ENCODE measurements at places on chromosomes 7 and 10. TPM values are rescaled to one million over a fixed set of nuclear protein-coding genes. Genes with fewer than 3 reads are reported as not detected.

The GRM8 gene
- total RNA-seq = not detected

The FGL2 gene
- 1.6 TPM for total RNA-seq

The METTL2B gene
- 8.2 TPM for total RNA-seq

The KCNH2 gene
- total RNA-seq = 2.3 TPM

DNA sequence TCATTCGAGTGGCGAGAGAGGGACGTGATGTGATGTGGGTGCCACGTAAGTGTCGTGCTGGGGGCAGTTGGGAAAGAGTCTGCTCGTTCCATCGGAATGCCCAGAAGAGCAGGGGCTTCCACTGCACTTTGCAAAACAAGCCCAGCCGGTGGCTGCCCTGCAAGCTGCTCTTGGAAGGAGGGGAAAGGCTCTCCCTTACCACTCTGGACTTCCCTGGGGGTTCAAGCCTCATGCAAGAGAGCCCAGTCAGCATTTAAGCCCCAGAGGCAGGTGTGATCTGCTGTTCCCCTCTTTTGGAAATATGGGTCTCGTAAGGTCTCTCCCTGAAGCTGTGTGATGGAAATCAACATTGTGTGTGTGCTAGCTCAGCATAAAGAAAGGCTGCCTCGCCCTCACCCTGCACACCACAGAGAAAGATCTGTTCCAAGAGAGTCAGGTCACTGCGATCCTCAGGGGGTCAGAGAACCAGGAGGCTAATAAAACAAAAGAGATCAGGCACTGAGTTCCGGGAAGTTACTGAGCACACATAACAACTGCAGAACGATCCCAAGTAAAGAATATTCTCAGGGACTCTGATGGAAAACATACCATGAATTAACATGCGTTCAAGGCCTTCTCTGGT, 212.5 kb downstream of the ADAM12 start:
- H3K4me3 ChIP-seq = no peak overlapping the region
- no peaks in the 10 kb centered on the region for H3K36me3 ChIP-seq
- H3K27me3 ChIP-seq = no peaks in the 10 kb centered on the region
- no peak for DNase-seq
- H3K4me1 ChIP-seq = no peaks in the 10 kb centered on the region
- no peak overlapping the region for H3K27ac ChIP-seq

DNA sequence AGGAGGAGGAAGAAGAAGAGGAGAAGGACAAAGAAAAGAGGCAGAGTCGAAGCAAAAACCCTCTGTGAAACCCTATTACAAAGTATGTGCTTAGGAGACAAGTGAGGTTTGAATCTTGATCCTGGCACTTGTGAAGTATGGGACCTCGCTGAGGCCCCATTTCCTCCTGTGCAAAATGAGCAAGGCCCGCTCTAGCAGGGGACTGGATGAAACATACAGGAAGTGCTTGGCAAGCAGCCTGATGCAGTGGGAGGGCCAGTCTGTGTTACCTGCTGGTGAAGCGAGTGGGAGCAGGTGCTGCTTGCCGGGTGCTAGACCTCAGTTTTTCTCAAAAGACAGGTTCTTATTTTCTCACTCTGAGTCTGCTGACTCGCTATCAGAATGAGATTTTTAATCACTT, 150.4 kb downstream of the JCAD start:
- peaks cover 5% of the 10 kb centered on the region for H3K27me3 ChIP-seq
- no peaks in the 10 kb centered on the region for H3K4me1 ChIP-seq
- peak; percentile 5 for DNase-seq
- H3K36me3 ChIP-seq = no peaks in the 10 kb centered on the region

GRCh38 chr7:121037957-121038716, 49.6 kb downstream of the CPED1 start:
- H3K27ac ChIP-seq = no peak overlapping the region
- H3K36me3 ChIP-seq = no peaks in the 10 kb centered on the region
- no peaks in the 10 kb centered on the region for H3K4me1 ChIP-seq
- DNase-seq = no peak

DNA sequence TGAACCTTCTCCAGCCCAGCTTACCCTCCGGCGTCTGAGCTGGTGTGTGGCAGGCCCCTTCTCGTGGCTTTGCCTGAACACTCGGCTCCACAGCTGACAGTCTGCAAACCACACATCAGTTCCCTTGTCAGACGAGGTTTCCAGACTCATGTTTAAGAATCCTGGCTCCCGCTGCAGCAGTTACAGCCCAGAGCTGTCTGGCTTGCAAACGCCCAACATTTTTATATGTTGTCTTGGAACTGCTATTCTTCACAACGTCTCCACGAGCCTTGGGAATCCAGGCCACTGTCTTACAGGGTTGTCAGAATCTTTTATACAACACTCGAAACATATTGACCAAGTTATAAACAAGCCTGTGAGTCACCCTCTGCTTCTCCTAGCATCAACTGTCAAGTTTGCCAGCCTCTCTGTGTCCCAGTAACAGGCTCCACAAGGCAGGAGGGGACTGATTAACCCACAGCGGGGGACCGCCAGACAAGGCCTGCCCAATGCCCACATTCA, 68.1 kb downstream of the TNS3 start:
- H3K36me3 ChIP-seq = no peaks in the 10 kb centered on the region
- H3K27me3 ChIP-seq = no peaks in the 10 kb centered on the region
- DNase-seq = no peak
- H3K4me3 ChIP-seq = no peak overlapping the region

GRCh38 chr7:130020434-130020833, 30.7 kb downstream of the ZC3HC1 start:
- H3K4me1 ChIP-seq = no peaks in the 10 kb centered on the region
- peaks cover 72% of the 10 kb centered on the region for H3K36me3 ChIP-seq
- no peak overlapping the region for H3K27ac ChIP-seq
- no peaks in the 10 kb centered on the region for H3K27me3 ChIP-seq
- DNase-seq = no peak

GRCh38 chr10:79153745-79154144, 85.0 kb downstream of the ZMIZ1 start:
- H3K27me3 ChIP-seq = no peaks in the 10 kb centered on the region
- peaks cover 31% of the 10 kb centered on the region for H3K4me1 ChIP-seq
- H3K4me3 ChIP-seq = no peak overlapping the region
- H3K27ac ChIP-seq = no peak overlapping the region

DNA sequence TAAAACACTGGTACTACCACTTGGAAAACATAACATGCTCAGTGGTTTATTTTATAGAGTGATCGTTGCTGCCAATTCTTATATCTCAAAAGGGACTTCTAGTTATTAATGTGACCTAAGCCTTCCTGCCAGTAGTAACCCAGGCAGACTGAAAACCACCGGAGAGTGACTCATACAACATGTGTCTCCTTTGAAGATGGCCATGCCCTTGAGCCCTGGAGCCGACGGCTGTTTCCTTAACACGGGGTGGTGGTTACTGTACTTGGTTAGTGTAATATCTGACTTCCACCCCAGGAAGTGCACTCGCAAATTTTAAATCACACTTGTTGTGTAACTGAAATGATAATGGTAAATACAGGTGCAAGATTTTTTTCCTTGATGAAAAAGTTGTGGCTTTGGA, 30.5 kb downstream of the JAKMIP3 start:
- H3K27ac ChIP-seq = no peak overlapping the region
- DNase-seq = no peak
- H3K27me3 ChIP-seq = peaks cover 11% of the 10 kb centered on the region
- no peaks in the 10 kb centered on the region for H3K4me1 ChIP-seq
- no peaks in the 10 kb centered on the region for H3K36me3 ChIP-seq

DNA sequence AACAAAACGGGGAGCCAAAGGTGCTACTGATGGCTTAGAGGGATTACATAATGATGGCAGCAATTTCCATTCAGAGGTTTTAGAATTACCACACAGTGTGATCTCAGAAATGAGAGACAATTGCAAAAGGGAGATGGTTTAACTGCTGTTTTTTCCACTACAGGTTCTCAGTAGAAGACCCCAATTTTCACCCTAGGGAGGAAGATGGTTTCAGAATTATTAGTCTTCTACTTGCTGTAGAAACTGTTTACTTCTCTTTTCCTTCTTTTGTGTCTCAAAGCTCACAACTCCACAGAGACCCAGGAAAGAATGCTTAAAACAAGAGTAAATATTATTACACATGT, 226.5 kb downstream of the INHBA start:
- H3K27me3 ChIP-seq = no peaks in the 10 kb centered on the region
- H3K27ac ChIP-seq = no peak overlapping the region
- DNase-seq = no peak

DNA sequence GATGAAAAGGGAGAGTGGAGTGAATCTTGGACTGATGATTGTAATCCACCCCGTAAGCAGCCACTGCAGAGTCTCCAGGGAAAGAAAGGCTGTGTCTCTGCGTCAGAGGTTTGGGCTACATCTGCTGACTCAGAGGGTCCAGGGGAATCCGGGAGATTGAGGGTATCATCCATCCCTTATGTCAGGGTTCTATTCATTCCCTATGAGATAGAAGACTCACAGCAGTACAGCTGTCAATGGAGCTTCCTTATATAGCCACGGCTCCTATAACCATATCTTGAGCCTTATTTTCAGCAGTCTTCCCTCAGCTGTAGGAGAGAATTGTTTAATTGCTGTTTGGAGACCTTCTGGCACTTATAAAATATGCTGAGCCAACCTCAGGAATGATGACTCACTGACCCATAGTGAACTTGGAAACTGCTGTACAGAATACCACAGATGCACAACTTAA, 558.2 kb upstream of the PFKP start:
- no peak overlapping the region for H3K27ac ChIP-seq
- H3K27me3 ChIP-seq = no peaks in the 10 kb centered on the region
- no peak for DNase-seq
- no peak overlapping the region for H3K4me3 ChIP-seq

DNA sequence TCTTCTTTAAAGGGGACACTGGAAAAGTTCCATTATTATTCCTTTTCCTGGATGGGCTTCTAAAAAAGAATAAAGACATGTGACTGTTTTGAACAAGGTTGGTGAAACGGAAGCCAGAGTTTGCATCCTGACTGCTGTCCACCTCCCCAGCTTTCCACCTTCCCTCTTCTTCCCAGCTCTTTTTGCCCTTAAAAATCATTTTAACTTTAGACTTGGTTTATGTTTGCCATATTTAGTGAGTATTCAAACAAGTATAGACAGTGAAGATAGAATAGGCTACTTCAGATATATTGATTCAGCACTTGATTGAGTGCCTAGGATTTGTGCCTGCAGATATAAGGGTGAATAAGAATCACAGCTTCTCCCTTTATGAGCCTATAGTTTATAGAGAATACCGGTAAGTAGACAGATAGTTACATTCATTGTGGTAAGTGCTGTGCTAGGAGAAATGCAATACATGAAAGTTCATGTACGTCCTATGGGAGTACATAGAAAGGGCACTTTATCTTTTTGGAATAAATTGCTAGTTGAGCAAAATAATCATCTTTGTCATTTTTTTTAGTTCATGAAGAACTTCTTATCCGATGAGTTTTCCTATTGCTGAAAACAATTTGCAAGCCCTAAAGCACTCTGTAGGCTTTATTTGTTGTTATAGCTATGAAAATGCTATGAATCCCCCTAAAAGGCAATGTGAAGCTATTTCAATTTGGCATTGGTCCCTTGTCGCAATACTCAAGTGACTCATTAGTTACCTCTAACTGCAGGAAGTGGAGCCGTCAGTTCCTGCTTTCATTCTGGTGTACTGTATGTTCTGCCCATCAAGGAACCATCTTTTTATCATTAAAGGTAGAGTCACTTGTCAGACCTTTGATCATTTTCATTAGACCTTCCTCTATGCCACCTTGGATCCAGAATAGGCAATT, 57.2 kb upstream of the STRIP2 start:
- no peaks in the 10 kb centered on the region for H3K27me3 ChIP-seq
- no peak overlapping the region for H3K27ac ChIP-seq

Measured in CD4-positive, alpha-beta T cell (primary cell).